ENCODE measurements at places on chromosomes 3 and 15. TPM values are rescaled to one million over a fixed set of nuclear protein-coding genes. Genes with fewer than 3 reads are reported as not detected.

The SYNPR gene
- not detected for total RNA-seq

The AP3B2 gene
- not detected for total RNA-seq

The SAXO2 gene
- total RNA-seq: 3.6 TPM

The AHSG gene
- total RNA-seq: not detected

GRCh38 chr15:90619468-90619867 lies 89.7 kb downstream of the CRTC3 start:
- DNase-seq: no peak

DNA sequence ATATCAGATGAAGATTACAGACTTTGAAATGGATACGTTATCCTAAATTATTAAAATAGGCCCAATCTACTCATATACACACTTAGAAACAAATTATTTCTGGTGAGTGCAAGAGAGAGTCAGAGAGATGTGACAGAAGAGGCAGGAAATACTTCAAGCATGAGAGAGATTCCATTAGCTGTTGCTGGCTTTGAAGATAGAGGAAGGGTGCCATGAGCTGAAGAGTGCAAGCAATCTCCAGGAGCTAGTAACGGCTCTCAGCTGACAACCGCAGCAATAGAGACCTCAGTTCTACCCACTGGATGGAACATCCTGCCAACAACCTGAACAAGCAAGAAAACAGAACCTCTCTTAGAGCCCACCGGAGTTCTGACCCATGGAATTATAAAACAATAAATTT lies 270.7 kb upstream of the SLITRK3 start:
- no peak for DNase-seq

- DNase-seq: peak; percentile 89
Measured at GRCh38 chr15:89112341-89112971, 24.2 kb downstream of the ABHD2 start.

- DNase-seq: no peak
Measured at GRCh38 chr3:149026718-149027117, 35.4 kb downstream of the GYG1 start.

The CADM2 gene
- 1.8 TPM for total RNA-seq

DNA sequence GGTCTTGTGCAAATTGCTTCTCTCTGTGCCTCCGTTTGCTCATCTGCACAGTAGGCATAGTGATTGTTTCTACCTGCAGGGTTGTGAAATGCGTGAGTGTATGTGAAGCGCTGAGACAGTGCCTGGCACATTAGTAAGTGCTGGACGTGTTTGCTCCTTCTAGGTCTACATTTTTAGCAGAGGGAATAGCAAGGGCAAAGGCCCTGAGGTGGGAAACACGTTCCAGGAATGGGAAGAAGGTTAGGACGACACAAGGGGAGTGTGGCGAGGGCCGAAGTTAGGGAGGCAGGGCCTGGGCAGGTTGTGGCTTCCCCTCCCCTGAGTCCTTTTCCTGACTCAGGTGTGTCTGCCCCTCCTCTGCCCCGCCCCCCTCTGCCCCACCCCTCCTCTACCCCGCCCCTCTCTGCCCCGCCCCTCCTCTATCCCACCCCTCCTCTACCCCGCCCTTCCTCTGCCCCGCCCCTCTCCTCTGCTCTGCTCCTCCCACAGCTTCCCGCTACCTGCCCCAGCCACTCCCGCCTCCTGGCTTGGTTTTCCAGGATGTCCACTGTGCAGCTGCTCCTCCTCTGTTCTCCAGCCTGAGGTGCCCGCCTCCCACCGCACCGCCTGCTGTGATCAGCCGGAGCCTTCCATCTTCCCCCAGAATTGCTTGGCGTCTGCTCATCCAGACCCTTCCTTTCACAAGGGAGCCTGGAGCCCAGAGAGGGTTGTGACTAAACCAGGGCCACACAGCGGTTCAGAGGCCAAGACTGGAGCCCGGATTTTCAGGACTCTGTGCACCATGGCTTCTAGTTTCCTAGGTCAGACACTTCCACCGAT lies 31.1 kb upstream of the SMAD6 start:
- DNase-seq: no peak

DNA sequence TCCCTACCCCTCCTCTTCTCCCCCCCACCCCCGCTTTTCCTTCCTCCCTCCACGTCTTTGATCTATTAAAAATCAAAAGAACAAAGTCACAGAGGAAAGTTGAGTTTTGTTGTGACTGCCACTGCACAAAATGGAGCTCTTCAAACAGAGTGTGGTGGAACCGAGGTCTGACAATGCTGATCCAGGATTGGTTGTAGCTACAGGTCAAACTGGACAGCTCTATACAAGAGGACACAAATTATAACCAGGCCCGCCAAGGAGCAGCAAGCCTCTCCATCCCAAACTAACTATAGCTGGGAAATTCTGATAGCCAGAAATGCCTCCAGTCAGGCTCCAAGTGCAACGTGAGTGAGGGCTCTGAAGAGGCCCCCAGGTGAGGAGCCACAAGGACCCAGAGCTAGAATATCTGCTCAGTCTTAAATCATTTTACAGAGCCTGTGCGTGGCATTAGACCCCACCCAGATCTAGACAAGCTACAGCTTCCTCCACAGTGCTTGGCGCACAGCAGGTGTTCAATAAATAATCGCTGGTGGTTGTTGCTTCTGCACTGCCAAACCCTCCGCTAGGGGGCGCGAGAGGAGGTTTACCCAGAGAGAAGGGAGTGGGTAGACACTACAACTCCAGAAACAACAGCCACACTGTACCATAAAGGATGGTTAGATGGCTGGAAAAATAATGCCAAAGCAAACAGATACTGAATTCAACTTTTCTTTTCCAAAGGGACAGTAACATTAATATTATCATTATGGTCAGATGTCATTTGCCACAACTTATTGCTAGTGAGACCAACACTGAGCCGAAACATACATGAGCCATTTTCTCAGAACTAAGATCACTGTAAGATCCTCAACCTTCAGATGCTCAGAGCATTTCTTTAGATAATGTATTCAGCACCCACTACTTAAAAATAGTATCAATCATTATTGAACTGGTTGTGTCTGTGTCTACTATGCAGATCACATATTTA lies 44.6 kb downstream of the ZIC4 start:
- peak; percentile 28 for DNase-seq

GRCh38 chr15:70322051-70322668 lies 224.4 kb upstream of the TLE3 start:
- DNase-seq: no peak

Data from myocyte (in vitro differentiated cells).